ENCODE measurements at places on chromosomes 1 and 21. TPM values are rescaled to one million over a fixed set of nuclear protein-coding genes. Genes with fewer than 3 reads are reported as not detected.

OR2T2 gene
- not detected for total RNA-seq

TARBP1 gene
- 32.2 TPM for total RNA-seq

GRCh38 chr1:26794391-26794790, 6.6 kb downstream of the PIGV start:
- no peaks in the 10 kb centered on the region for H3K27me3 ChIP-seq
- H3K4me3 ChIP-seq, result no peak overlapping the region
- peaks cover 19% of the 10 kb centered on the region for H3K36me3 ChIP-seq
- no peak for DNase-seq
- no peak overlapping the region for H3K27ac ChIP-seq
- H3K4me1 ChIP-seq, result peaks cover 10% of the 10 kb centered on the region

DNA sequence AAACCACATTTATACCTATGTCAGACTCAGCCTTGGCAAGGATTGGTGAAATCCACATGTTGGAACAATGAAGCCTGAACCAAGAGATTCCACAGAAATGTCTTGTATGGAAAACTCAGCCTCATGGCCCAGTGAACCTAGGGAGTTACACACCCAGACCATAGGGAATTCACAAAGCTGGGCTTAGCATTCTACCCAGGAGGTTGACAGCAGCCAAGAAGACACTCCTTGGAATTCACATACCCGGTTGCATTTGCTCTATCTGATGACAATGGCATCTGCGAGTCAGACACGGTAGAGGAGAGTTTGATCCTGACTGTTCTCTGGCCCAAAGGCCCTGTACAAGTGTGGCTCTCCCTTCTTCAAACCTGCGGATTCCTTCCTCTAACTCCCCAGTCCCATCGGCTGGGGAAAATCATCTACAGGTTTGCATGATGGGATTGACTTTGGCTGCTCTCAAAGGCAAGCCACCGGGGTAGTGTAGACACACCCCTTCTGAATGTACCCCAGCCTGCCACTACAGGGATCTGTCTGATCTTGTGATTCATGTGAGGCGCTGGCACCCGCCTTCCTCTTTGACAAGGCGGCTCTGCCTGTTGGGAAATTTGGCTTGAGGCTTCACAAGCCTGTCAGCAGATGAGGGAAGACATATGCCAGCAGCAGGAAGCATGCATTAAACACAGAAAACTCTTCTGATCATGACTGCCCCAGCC, 297.3 kb upstream of the KAZN start:
- H3K36me3 ChIP-seq, result no peaks in the 10 kb centered on the region
- no peak overlapping the region for H3K4me3 ChIP-seq
- DNase-seq, result peak; percentile 96
- H3K27ac ChIP-seq, result no peak overlapping the region
- H3K4me1 ChIP-seq, result peaks cover 25% of the 10 kb centered on the region
- H3K27me3 ChIP-seq, result no peaks in the 10 kb centered on the region

DNA sequence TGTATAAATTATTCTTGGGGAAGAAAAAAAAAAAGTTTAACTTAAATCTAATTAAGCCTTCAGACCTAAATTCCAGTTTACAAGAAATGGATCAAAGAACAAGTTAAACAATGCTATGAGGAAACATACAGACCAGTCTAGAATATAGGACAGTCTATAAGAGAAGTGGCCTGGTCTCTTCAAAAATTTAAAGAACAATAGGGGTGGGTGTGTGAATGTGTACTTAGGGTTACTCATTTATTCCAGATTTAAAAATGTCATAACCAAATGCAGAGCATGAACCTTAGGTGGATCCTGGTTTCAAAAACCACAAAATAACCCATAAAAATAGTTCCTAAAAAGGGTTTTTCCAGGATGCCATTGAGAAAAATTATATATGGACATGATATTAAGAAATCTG, 21.8 kb upstream of the SYNJ1 start:
- no peak for DNase-seq
- H3K4me1 ChIP-seq, result no peaks in the 10 kb centered on the region
- H3K27ac ChIP-seq, result no peak overlapping the region
- H3K4me3 ChIP-seq, result no peak overlapping the region
- H3K27me3 ChIP-seq, result no peaks in the 10 kb centered on the region

DNA sequence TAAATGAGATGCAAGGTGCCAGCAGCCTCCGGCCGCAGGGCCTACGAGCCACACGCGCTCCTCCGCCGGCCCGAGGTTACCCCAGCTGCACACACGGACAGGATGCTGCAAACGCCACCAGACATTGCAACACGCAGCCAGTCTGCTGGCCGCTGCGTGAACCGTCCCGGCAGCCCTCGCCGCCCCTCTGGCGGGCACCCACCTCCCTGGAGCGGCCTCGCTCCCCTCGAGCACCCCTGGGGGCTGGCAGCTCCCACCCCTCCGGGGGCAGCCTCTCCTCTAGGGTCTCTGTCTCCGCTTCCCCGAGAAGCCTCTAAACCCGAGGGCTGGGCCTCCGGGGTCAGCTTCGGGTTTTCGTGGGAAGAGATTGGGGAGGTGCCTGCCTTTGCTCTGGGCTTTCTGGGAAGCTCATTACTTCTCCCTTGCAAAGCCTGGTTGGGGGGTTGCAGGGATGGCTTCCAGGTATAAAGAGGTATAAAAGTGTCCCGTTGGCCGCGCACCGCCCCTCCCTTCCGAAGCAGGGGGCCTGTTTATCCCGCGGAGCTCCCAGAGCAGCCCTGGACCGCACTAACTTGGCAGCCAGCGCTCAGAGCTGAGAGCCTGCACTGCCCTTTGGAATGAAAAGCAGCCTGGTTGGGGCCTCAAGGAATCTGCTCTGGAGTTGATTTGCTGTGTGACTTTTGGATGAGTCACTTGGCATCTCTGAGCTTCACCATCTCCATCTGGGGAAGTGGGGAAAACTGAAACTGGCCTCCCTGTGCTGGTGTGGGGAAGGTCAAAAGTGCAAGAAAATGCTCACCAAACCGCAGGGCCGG, 21.8 kb downstream of the DHRS3 start:
- H3K27ac ChIP-seq, result peak overlapping the region; percentile 97
- no peaks in the 10 kb centered on the region for H3K27me3 ChIP-seq
- H3K4me1 ChIP-seq, result peaks cover 40% of the 10 kb centered on the region
- H3K4me3 ChIP-seq, result no peak overlapping the region
- no peaks in the 10 kb centered on the region for H3K36me3 ChIP-seq

DNA sequence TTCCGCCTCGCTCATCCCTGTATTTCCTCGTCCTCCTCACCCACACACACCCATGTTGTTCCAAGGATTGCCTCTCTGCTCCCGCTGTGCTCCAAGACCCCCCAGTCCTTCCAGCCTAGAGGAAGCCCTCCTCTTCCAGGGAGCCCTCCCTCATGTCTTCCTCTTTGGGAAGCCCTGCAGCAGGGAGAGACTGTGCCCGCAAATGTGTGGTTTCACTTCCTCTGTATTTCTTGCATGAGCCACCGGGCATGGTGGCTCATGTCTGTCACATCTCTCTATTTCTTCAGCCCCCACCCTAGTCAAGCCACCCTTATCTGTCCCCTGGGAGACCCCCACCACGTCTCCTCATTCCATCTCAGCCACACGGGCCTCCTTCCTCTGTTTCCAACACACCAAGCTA, 57.5 kb upstream of the PAX7 start:
- no peak overlapping the region for H3K4me3 ChIP-seq
- H3K36me3 ChIP-seq, result no peaks in the 10 kb centered on the region
- no peaks in the 10 kb centered on the region for H3K4me1 ChIP-seq
- no peak overlapping the region for H3K27ac ChIP-seq
- no peak for DNase-seq

ARID4B gene
- total RNA-seq, result 99.7 TPM

IL10 gene
- 3.4 TPM for total RNA-seq

NBPF10 gene
- total RNA-seq, result 1.9 TPM

DNA sequence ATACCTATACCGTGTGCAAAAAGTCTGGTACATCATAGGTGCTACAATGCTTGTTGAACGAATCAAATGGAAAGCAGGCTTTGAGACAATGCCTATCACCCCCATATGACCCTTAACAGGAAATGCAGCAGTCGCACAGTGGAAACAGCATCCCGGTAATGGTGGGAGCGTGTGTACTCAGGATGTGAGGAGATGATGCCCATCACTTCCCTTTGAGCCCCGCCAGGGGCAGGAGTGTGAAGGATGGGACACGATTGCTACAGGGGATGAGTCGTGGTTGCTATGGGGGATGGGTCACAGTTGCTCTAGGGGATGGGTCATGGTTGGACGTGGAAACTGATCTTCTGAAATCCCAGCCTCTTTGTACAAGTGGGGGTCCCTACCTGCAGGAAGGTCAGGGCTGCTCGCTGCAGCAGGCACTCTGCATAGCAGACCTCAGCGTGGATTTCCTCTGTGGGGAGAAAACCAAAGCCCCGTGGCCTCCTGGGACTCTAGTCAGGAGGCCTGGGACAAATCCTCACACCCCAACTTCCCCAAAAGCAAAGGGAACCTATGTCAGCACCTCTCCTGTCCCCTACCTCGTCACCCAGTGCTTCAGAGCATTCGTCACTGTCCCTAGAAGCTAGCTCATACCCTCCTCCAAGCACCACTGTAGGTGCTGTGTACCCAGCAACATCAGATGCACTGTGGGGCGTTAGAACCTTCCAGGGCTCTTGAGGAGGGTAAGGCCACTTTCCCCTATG, 19.3 kb downstream of the TTC39A start:
- no peaks in the 10 kb centered on the region for H3K27me3 ChIP-seq
- H3K4me3 ChIP-seq, result no peak overlapping the region
- peaks cover 5% of the 10 kb centered on the region for H3K4me1 ChIP-seq
- H3K27ac ChIP-seq, result no peak overlapping the region
- H3K36me3 ChIP-seq, result no peaks in the 10 kb centered on the region

GRCh38 chr21:36463204-36463603, 16.7 kb downstream of the CLDN14 start:
- no peak for DNase-seq
- no peaks in the 10 kb centered on the region for H3K27me3 ChIP-seq
- no peak overlapping the region for H3K27ac ChIP-seq
- no peaks in the 10 kb centered on the region for H3K36me3 ChIP-seq
